ENCODE measurements at places on chromosomes 7 and 10. TPM values are rescaled to one million over a fixed set of nuclear protein-coding genes. Genes with fewer than 3 reads are reported as not detected.

- DNase-seq = peak; percentile 18
Measured at GRCh38 chr7:81776161-81776560, 6.3 kb upstream of the HGF start.

GRCh38 chr7:73968487-73968886, 59.5 kb upstream of the ELN start:
- DNase-seq = no peak

- no peak for DNase-seq
Measured at GRCh38 chr10:33861833-33862232, 527.4 kb upstream of the NRP1 start.

- no peak for DNase-seq
Measured at GRCh38 chr7:40382145-40382544, 247.3 kb downstream of the SUGCT start.

GRCh38 chr7:80415522-80415921, 96.3 kb downstream of the GNAT3 start:
- DNase-seq = no peak

PAX4 gene
- not detected for total RNA-seq

AMPH gene
- 0.25 TPM for total RNA-seq

DNMBP gene
- 15.3 TPM for total RNA-seq

All from kidney epithelial cell (primary cell).